ENCODE measurements at places on chromosomes 7 and 10.

- no peaks in the 10 kb centered on the region for H3K36me3 ChIP-seq
- H3K27me3 ChIP-seq, result no peaks in the 10 kb centered on the region
- DNase-seq, result no peak
These were observed 167.1 kb upstream of the FAM3C start for GRCh38 chr7:121563177-121563576.

DNA sequence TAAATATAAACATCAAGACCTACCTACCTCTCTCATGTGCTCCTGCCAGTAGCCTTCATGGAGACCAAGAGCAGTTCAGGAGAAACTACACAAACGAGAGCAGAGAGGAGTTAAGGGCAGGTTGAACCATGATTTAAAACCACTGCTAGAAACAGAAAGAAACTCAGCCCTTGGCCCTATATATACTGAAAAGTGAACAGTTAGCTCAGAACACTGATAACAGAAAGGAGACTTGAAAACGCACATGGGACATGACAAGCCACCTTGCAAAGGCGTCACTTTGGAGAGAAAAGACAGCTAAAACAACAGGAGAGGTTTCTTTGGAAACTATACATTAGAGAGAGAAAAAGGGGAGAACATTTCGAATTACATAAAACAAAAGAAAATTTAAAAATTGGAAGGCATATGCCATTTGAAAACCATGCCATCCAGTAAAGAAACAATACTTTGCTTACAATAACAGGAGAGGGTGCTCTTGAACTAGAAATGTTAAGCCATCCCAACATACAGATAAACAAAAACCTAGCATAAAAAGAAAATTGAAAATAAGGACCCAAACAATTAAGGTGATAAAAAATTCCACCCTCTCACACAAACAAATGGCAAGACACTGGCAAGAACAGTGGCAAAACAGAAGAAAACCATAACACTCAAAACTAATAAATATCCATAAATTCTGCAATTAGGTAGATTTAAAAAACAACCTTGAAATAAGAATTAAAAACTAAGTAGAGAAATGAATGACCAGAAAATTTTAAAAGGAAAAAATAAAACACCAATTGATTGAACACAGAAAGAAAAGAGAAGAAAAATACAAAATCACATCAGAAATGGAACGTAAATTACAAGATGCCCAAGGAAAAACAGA, 232.7 kb downstream of the IMMP2L start:
- no peaks in the 10 kb centered on the region for H3K27me3 ChIP-seq
- DNase-seq, result no peak
- no peak overlapping the region for H3K27ac ChIP-seq
- H3K4me1 ChIP-seq, result no peaks in the 10 kb centered on the region
- no peak overlapping the region for H3K4me3 ChIP-seq

DNA sequence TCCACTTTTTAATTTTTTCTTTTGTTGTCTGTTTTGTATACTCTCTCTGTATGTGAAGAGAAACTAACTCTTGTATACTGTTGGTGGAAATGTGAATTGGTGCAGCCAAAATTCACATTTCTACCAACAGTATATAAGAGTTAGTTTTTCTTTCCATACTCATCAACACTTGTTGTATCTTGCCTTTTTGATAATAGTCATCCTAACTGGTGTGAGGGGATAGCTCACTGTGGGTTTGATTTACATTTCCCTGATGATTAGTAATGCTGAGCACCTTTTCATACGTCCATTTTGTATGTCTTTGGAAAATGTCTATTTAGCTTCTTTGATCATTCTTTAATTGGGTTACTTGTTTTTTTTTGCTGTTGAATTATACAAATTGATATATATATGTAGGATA, 375.5 kb upstream of the IGFBP3 start:
- H3K27me3 ChIP-seq, result peaks cover 3% of the 10 kb centered on the region
- H3K36me3 ChIP-seq, result no peaks in the 10 kb centered on the region
- H3K4me1 ChIP-seq, result no peaks in the 10 kb centered on the region
- H3K4me3 ChIP-seq, result no peak overlapping the region

DNA sequence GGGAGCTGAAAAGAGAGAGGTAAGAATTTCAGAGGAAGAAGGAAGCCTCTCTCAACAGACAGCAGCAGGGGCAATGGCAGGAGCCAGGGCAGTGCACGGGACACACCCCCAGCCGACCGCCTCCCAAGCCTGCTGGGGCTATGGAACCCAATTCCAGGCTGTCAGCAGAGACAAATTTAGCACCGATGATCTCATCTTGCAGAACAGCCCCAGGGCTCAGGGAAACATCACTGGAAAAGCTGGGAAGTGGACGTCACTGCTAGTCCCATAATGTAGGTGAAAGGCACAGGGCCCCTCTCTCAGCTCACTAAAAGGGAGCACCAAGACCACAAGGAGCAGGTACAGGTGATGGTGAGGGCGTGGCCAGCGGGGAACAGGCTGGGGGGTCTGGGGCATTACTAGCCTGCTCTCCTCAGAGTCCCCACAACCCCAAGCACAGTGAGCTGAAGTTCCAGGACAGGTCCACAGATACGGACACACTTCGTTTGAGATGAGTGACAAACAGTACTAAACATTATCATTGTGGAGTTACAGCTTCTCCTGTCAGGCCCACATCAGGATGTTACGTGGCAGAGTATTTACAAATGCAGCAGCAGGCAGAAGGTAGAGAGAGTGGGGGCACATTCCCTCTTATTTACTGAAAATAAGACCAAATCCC, 103.7 kb downstream of the PLXNA4 start:
- no peak overlapping the region for H3K27ac ChIP-seq
- no peak overlapping the region for H3K4me3 ChIP-seq
- peaks cover 27% of the 10 kb centered on the region for H3K4me1 ChIP-seq
- H3K27me3 ChIP-seq, result peaks cover 4% of the 10 kb centered on the region

GRCh38 chr7:30996883-30997282, 33.1 kb downstream of the GHRHR start:
- no peak overlapping the region for H3K27ac ChIP-seq
- DNase-seq, result no peak
- H3K36me3 ChIP-seq, result no peaks in the 10 kb centered on the region
- peaks cover 4% of the 10 kb centered on the region for H3K27me3 ChIP-seq
- no peaks in the 10 kb centered on the region for H3K4me1 ChIP-seq
- H3K4me3 ChIP-seq, result no peak overlapping the region

GRCh38 chr10:72460284-72460876, 105.7 kb upstream of the DNAJB12 start:
- peaks cover 12% of the 10 kb centered on the region for H3K36me3 ChIP-seq
- H3K27ac ChIP-seq, result no peak overlapping the region
- DNase-seq, result no peak
- peaks cover 1% of the 10 kb centered on the region for H3K27me3 ChIP-seq
- H3K4me1 ChIP-seq, result no peaks in the 10 kb centered on the region

- no peaks in the 10 kb centered on the region for H3K27me3 ChIP-seq
- no peak overlapping the region for H3K27ac ChIP-seq
- no peak overlapping the region for H3K4me3 ChIP-seq
- H3K4me1 ChIP-seq, result no peaks in the 10 kb centered on the region
- H3K36me3 ChIP-seq, result no peaks in the 10 kb centered on the region
- no peak for DNase-seq
These were observed 48.6 kb downstream of the FAM20C start for GRCh38 chr7:240887-241421.
